GDM1 (cell line): ENCODE measurements at places on chromosomes 13 and 19.

GRCh38 chr19:50812474-50812873 is 11.1 kb downstream of the KLK1 start:
- no peak for DNase-seq

DNA sequence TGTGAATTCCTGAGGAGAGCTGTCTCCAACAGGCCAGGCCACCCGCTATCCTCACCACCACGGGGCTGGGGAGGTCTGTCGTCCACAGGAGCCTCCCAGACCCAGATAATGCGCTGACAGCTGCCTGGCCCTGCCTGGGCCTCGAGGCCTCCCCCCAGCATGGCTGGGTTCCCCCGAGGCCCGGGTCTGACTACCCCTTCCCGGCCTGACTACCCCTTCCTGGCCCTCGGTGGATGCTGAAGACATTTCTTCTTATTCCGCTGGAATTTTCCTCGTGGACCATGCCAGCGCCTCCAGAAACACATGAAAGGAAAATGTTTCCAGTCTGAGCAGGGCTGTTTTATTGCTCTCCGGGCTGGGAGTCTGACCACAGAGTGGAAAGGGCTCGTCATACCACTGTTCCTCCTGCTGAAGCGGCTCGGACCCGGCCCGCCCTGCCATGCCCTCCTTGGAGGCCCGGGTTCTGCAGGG is 16.8 kb upstream of the COMP start:
- DNase-seq = no peak

- peak; percentile 74 for DNase-seq
Measured at GRCh38 chr19:53977429-53977990, 13.9 kb upstream of the CACNG6 start.

GRCh38 chr13:20130652-20131051 is 30.2 kb downstream of the GJA3 start:
- DNase-seq = no peak

GRCh38 chr13:106361621-106362020 is 173.8 kb downstream of the EFNB2 start:
- no peak for DNase-seq

DNA sequence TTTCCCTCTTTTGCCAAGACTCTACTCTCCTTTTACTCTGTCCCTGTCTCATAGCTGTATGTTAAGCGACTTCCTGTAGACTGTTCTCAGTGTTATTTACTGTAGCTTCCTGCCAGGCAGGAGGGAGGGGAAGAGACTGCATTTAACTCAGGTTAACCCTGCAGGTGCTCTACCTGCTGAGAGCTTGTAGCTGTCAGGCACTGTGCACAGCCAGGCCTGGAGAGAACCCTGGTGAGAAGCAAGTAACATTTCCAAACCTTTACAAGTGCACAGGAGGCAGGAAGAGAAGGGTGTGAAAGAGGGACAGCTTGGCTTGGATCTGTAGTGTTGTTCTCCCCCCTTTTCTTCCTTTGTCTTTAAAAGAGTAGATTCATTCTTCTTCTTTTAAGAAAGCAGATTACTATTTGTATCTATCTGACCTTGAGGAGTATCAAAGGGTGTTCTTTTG is 167.1 kb downstream of the LMO7 start:
- no peak for DNase-seq

GRCh38 chr13:29284726-29285125 is 310.8 kb downstream of the SLC7A1 start:
- DNase-seq = no peak

- no peak for DNase-seq
Measured at GRCh38 chr13:29948244-29948643, 97.8 kb upstream of the UBL3 start.

DNA sequence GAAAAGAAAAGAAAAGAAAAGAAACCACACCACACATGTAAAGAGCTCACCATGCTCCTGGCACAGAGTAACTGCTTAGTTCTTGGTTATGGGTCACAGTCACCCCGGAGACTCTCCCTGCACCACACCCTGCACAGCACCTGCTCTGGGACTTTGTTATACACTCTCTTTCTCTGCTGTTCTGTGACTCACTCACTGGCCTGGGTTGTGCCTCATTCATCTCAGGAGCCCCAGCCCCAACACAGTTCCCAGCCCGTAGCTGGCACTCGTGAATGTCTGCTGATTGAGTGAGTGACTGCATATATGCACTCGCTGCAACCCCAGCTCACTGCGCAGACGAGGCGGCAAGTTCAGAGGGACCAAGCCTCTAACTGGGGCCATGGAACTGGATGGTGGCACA is 22.9 kb upstream of the ZNF507 start:
- no peak for DNase-seq

GRCh38 chr13:55664178-55664577 is 1476.5 kb upstream of the PRR20A start:
- DNase-seq = no peak

DNA sequence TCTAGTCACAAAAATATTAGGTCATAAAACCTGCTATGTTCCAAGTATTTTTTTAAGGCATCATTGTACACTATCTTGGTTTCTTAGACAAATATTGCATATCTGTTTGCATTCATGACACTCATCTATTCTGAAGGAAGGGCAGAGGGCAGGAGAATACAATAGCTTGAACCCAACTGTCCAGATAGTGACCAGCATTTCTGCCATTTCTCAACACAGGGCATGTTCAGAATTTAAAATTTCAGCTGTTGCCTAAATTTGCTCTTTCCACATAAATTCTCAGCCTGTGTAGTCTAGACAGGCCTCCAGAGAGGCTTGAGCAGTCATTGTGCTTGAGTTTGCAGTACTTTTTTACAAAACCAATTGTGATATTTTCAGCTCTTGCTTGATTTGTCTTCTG is 119.5 kb downstream of the ZAR1L start:
- DNase-seq = no peak

DNA sequence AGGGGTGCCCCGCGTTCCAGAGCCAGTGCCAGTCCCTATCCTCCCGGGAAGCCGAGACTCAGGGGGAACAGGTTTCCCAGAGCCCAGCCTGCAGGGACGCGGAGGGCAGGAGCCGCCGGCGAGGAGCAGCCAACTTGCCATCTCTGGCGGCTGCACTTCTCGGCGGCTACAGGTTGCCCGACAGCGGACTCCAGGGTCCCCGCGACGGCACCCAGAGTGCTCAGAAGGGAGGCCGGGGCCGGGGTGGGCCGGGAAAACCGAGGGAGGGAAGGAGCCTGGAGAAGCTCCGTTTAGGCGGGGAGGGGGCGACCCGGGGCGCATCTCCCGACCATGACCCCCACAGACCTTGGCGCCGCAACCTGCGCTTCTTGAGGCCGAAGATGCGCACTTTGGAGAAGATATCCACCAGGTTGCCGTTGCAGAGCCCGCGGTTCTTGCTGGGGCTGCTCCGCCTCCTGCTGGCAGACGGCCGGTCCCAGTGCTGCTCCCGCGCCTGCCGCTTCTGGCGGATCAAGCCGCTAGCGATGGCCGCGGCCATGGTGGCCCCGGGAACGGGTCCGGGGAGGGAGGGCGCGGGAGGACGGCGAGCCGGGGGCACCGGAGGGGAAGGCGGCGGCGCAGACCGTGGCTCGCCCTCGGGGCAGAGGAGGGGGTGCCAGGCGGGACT is 463.8 kb downstream of the ITGBL1 start:
- no peak for DNase-seq

DNA sequence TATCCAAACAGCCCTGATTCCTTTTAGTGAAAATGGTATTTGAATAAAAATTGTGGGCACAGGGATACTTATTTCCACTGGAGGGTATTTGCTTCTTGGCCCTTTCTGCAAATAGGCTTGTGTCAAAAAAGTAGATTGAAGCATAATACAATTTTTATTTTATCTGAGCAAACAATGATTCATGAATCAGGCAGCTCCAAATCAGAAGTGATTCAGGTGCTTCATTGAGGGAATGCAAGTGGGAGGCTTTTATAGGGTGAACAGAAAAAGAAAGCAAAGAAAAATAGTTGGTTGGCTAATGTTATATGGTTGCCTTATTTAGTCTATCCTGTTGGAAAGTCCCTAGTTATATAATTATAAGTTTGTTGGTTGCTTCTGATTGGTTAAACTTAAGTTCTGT is 117.9 kb downstream of the ITGBL1 start:
- no peak for DNase-seq

DNA sequence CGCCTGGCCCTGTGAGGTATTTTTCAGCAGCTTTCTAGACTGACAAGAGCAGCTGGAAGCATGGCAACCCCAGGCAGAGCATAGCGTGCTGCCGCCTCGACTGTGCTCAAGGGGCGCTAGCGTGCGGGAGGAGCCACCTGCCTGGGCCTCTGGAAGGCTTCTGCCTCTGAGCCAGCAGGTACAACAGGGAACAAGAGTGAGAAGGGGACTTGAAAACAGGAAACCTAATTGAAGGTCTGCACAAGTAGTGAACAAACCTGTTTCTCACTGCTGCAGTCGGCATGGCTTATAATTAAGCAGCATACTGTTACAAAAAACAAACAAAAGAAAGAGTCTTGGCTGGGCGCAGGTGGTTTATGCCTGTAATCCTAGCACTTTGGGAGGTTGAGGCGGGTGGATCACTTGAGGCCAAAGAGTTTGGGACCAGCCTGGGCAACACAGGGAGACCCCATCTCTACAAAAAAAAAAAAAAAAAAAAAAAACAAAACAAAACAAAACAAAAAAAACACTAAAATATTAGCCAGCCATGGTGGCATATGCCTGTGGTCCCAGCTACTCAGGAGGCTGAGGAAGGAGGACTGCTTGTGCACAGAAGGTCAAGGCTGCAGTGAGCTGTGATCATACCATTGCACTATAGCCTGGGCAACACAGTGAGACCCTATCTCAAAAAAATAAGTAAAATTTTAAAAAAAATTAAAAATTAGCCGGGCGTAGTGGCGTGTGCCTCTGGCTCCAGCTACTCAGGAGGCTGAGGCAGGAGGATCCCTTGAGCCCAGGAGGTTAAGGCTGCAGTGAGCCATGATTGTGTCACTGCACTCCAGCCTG is 12.6 kb upstream of the GARRE1 start:
- no peak for DNase-seq

GRCh38 chr13:112058519-112058873 is 8.5 kb upstream of the SOX1 start:
- no peak for DNase-seq

- peak; percentile 85 for DNase-seq
Measured at GRCh38 chr19:41575998-41576397, at the start of gene CEACAM21. CEACAM21 (plus strand) TSS chr19:41576166; CDS start chr19:41576275, 109 bp downstream.

DNA sequence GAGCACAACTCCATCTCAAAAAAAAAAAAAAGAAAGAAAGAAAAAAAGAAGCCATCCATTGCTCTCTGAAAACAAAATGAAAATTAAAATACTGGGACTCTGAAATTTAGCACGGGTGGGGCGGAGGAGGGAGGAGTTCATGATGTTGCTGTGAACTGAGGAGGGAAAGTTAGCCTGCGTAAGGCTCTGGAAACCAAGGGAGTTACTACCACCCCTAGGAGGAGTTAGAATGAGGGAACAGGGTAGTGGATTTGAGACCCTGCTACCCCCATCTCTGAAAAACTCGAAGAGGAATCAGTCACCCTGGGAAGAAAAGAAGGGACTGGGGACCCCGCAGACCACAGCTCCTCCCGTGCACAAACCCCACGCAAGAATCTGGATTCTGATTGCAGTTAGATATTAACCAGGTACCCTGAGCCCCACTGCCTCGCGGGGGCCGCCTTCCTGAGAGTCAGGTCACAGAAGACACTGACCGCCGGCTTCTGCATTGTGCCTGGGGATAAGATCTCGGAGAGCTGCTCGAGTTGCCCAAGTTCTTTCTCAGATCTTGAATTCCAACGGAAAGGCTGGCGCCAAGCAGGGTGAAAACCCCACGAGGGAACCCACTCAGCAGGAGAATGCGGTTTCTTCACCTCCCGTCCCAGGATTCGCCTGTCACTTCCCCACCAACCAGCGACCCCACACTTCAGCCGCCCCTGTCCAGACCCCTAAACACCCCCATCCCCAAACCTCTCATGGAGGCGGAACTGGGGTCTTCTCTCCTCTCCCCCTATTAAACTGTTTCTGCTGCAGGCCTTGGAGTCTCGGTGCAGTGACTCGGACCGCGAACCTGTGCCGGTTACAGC is 870 bp downstream of the ZNF442 start:
- no peak for DNase-seq

GRCh38 chr13:111367340-111367739 is 46.9 kb downstream of the TEX29 start:
- DNase-seq = no peak

- no peak for DNase-seq
Measured at GRCh38 chr19:56162258-56162657, 13.6 kb upstream of the GALP start.

GRCh38 chr13:106570299-106570852 is 2.4 kb upstream of the ARGLU1 start:
- DNase-seq = no peak

- DNase-seq = no peak
Measured at GRCh38 chr13:31224174-31224669, 24.4 kb downstream of the B3GLCT start.

- no peak for DNase-seq
Measured at GRCh38 chr19:52170863-52171320, 529 bp downstream of the ZNF836 start.

GRCh38 chr13:21537105-21537504 is 66.9 kb downstream of the MICU2 start:
- no peak for DNase-seq

GRCh38 chr13:20090349-20090748 is 70.5 kb downstream of the GJA3 start:
- DNase-seq = no peak

DNA sequence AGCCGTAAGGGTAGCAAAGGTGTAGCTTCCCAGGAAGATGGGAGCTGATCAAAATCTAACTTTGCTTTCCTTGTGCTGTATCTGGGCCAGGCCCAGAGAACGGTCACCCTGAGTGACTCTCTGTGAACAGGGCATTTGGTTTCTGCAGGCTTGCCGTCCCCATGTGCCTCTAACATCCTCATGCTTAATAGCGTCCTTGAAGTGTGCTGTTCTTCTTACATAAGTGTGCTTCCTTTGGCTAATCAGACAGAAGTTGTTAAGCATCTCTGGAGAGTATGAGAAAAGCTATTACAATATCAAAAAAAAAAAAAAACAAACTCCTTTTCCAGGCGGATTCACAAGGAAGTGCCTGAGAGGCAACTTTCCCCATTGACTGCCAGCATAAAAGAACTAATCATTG is 503.7 kb downstream of the DIAPH3 start:
- no peak for DNase-seq

GRCh38 chr13:59890054-59890453 is 273.7 kb downstream of the DIAPH3 start:
- no peak for DNase-seq

GRCh38 chr13:98427331-98427995 is 149.4 kb downstream of the STK24 start:
- DNase-seq = no peak

- no peak for DNase-seq
Measured at GRCh38 chr13:50599046-50599445, 244.4 kb downstream of the DLEU7 start.

DNA sequence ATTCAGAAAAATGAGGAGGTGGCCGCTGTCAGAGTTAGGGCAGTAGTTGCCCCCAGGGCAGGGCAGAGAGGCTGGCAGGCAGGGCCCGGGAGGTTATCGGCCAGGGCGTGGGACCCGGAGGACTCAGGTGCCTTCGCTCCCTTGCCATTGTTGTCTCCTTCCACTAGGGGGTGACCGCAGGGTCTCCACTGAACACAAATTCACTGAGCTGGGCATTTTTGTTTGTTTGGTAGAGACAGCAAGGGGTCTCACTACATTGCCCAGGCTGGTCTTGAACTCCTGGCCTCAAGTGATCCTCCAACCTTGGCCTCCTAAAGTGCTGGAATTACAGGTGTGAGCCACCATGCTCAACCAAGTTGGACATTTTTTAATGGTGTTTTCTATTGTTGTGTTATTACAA is 25.1 kb downstream of the CARS2 start:
- no peak for DNase-seq
